ENCODE measurements at places on chromosomes 7 and 10. TPM values are rescaled to one million over a fixed set of nuclear protein-coding genes. Genes with fewer than 3 reads are reported as not detected.
A peak's percentile ranks its signal among the peaks of the same experiment; 100 is the strongest.

- no peak for DNase-seq
Measured at GRCh38 chr10:124699471-124700292, 44.5 kb downstream of the FAM53B start.

- peak; percentile 59 for DNase-seq
Measured at GRCh38 chr7:95927756-95928155, 155.4 kb downstream of the DYNC1I1 start.

The KAZALD1 gene
- 58.1 TPM for total RNA-seq

The CLEC5A gene
- not detected for total RNA-seq

The MMP21 gene
- total RNA-seq: not detected

- DNase-seq: no peak
Measured at GRCh38 chr7:101823596-101823995, 6.2 kb downstream of the CUX1 start.

The ASB15 gene
- not detected for total RNA-seq

The CADPS2 gene
- total RNA-seq: not detected

DNA sequence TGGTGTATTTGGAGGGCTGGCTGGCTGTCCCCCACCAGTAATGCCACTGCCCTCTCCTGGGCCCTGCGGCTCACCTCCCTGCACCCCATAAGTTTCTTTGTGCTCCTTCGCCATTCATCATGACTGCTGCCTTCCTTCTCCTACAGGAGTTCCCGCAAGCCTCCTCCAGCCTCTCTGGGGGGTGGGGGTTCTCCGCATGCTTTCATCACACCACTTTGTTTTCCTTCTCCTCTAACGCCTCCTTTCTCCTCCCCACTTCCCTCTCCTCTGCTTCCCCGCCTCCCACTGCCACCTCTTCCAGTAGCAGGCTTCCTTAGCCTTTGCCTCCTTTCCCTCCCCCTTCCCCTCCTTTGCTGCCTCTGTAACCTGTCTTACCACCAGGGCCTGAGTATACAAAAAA lies 58.1 kb downstream of the PAX2 start:
- peak; percentile 27 for DNase-seq

DNA sequence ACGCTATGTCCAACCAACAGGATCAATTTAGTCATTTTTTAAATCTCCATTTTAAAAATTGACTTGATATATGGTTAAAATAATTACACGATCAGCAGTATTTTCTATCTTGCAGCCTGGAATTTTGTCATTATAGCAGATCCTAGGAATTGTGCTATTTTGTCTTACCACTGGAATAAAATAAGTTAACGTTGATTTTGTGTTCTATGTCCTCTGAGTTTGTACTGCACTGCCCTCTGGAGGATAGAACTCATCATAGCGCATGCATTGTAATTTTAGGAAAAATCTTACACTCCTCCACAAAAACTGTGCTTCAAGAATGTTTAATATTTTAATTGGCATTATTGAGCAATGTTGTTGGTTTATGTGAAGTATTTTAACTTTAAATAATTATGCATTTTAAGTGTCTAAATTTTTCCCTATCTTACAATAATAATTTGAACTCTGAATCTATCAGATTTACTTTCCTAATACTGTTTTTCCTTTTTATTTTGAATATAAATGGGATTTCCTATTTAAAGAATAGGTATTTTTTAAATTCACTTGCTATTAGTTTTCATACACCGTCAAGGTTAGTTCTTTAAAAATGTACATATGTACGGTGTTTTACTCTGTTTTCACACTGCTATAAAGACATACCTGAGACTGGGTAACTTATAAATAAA lies 220.1 kb downstream of the PPP1R3A start:
- peak; percentile 73 for DNase-seq

The SNX13 gene
- 37.1 TPM for total RNA-seq

The HECW1 gene
- not detected for total RNA-seq

DNA sequence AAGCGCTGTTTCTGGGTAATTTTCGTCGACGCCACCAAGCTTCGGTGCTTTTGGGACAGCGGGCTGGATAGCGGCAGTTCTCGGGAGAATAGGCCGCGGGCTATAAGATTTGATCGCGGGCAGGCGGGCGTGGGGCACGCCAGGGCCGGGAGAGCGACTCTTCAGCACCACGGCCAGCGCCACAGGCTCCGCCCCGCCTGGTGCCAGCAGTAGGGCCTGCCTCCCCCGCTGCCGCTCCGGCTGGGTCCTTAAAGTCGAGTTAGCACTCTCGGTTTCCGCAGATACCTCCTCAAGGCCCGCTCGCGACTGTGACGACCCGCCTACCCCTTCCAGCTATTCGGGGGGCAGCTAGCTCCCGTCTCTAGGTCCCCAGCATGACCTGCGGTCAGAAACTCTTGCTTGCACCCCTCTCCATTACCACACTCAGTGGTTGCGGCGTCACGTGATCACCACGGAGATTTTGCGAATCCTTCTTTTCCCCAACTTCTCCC lies 9.4 kb downstream of the NXPH1 start:
- peak; percentile 21 for DNase-seq

GRCh38 chr7:44985033-44985695 lies 6.3 kb upstream of the MYO1G start:
- no peak for DNase-seq

DNA sequence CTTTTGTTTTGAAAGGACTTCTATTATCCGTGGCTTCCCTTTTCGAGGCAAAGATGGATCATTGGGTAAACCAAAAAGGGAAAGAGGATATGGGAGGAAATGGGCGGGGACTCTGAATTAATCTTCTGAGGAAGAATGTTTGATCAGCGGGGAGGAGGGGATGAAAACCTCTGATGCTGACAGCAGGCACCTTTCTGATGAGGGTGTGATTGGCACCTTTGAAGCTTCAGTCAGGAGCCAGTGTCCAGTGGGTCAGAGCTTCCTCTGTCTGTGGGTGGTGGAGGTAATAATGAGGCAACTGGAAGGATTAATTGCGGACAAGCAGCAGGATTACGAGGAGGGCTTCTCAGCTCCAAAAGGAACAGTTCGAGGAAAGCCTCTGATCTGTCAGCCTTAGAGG lies 877.6 kb downstream of the LRMDA start:
- DNase-seq: no peak

DNA sequence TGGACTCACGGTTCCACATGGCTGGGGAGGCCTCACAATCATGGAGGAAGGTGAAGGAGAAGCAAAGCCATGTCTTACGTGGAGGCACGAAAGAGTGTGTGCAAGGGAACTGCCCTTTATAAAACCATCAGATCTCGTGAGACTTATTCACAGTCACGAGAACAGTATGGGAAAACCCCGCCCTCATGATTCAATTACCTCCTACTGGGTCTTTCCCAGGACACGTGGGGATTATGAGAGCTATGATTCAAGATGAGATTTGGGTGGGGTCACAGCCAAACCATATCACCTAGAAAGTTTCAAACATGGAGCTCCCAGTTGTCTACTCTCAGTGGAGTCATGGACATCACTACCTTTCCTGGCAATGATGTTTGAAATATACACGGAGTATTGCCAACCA lies 49.6 kb downstream of the CYCS start:
- no peak for DNase-seq

DNA sequence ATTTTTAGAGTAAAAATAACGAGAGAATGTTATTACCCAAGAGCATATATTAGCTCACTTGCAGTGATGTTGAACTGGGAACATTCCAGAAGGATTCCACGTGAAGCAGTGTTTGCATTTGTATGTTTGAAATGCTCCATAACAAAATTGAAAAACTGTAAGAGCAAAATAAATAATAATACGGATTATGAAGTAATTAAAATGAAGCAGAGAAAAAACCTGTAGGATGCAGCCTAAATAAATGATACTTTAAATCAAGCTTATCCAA lies 203.3 kb downstream of the BAMBI start:
- DNase-seq: no peak

The TMEM26 gene
- total RNA-seq: not detected

DNA sequence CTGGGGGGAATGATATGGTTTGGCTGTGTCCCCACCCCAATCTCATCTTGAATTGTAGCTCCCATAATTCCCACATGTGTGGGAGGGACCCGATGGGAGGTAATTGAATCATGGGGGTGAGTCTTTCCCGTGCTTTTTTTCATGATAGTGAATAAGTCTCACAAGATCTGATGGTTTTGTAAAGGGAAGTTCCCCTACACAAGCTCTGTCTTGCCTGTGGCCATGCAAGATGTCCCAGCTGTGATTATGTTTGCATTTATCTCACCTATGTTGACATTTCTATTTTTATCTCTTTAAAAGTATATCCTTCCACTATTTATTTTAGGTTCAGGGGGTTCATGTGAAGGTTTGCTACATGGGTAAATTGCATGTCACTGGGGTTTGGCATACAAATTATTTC lies 323.9 kb upstream of the GLI3 start:
- no peak for DNase-seq

DNA sequence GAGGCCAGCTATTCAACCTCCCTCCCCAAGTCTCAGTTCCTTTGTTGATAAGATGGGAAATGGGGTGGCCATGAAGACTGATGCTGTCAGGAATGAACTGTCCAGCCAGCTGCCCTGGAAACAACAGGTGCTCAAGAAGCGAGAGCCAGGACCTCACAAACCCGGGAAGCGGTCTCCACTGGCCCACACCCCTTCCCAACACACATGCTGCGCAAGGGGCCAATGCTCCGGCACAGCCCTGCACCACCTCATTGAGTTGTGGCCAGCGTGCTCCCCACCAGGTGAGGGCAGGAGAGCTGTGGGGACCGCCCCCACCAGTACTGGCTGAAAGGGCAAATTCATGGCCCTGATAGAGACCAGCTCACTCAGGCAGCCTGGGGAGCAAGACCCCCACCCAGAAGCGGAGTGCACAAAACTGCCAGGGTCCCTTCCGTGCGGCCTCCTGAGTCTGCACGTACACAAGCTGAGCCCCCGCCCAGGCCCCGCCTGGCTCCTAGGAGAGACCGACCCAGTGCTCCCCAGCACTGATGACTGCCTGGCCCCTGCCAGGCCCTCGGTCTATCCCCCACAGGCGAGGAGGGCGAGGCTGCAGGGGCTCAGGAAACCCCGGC lies 216.6 kb downstream of the MAD1L1 start:
- peak; percentile 47 for DNase-seq

DNA sequence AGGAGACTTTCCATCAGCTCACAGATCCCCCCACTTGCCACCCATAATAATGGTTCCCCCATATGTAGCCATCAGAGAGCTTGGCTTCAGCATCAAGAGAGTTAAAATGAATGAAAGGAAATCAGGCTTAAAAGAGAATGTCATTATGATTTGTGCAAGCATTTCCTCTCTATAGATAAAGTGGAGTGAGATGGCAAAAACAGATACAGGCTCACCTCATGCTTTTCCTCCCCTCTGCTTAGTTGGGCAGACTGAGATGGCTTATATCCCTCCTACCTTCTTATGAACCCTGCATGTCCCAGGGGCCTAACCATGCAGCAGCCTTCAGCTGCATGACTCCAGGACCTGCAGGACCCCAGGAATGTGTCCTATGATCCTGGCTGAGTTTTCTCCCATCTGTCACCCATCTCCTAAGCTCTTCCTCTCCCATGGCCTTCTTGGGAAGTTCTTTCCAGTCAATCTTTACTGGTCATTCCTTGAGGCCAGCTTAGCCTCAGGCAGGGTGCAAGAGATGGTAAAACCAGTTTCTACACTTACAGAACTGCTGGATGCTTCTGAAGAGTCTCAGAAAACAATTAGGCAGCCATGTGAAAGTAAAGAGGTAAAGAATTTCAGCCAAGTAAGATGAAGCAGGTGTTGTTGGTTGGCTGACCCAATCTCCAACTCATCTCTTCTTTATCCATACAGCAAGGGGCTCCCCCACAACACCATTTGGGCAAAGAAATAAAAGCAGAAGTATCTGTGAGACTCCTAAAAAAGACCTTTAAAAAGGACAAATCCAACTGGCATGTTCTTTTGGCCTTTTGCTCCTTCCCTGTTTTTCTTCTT lies 159.7 kb downstream of the RTKN2 start:
- DNase-seq: no peak

DNA sequence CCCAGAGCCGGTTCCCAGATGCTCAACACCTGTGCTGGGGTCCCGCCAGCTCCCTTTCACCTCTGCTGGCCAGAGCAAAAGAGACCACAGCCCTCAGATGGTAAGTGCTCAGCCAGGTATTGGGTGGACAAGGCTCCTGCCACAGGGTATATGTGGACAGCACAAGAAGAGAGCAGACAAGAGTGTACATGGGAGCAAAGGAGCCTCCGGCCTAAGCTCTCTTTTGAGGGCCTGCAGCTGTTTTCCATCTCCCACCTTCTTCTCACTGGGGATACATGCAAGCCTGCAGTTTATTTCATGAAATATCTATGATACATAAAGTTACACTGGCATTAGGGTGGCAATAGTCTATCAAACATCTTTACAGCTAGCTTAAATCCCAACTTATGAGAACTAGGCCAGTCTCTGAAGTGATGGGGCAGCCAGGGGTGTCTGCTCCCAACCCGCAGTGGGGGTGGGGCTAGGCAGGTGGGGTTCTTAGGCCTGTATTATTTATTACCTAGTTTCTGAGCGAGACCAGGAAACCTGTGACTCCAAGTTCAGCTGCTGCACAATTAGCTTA lies 50.4 kb upstream of the DDC start:
- DNase-seq: no peak

DNA sequence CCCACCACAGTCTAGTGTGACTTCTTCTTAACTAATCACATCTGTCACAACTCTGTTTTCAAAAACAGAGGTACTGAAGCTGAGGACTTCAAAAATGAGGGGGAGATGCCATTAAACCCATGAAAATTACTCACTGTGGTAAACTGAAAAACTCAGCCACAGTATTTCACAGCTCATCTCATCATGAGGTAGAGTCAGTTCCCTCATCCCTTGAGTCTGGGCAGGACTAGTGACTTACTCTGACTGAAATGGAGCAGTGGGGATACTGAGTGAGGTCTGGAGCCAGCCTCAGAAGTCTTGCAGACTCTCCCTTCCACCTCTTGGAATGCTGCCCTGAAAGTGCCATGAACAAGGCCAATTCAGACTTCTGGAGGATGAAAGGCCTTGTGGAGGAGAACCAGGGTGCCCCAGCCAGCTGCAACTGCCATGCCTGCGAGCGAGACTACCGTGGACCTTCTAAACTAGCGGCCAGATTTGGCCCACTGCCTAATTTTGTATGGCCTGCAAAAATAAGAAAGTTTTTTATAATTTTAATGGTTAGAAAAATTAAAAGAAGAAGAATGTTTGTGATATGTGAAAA lies 24.7 kb upstream of the ANKRD1 start:
- no peak for DNase-seq

DNA sequence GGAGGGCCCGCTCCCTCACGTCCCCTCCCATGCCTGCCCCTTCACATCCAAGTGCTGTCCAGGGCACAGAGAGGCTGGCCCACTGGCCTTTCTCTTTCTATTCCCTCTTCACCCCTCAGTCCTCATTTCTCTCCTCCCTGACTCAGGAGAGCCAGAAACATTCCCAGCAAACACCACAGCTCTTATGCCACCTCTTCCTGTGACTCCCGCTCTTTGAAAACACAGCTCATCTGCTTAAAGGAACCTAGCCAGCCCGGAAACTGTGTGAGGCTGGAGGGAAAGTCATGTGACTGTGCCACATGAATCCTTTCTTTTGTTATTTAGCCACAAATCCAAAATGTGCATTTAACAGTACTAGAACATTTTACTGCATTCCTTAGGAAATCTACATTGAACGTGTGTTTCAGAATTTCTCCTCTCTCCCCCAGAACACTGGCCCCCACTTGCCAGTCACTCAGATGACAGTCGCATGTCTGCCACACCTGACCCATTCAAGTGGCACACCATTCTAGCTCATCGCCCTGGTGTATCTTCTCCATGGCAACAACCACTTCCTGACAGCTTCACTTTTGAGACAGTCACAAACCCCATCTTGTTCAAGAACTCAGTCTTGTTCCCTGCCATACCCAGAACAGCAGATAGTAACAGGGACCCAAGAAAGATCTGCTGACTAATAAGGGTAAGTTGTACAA lies 42.8 kb downstream of the GRB10 start:
- no peak for DNase-seq

- DNase-seq: no peak
Measured at GRCh38 chr10:102657984-102658724, 13.9 kb downstream of the TRIM8 start.

The PDGFA gene
- 31.6 TPM for total RNA-seq

Measured in SJCRH30 (cell line).